ENCODE measurements at places on chromosomes 12 and 14. TPM values are rescaled to one million over a fixed set of nuclear protein-coding genes. Genes with fewer than 3 reads are reported as not detected.

SLC25A47 gene
- 0.46 TPM for total RNA-seq

IL22 gene
- not detected for total RNA-seq

PLEK2 gene
- 0.94 TPM for total RNA-seq

TAS2R8 gene
- not detected for total RNA-seq

PAH gene
- total RNA-seq = not detected

IFNG gene
- not detected for total RNA-seq

XRCC3 gene
- total RNA-seq = 3.4 TPM
